Stimulated activated CD8-positive, alpha-beta memory T cell treated with anti-CD3 and anti-CD28 coated beads, Interleukin-4, amount 100 ng/mL, for 4 hours (primary cell): ENCODE measurements at places on chromosomes 3 and 15.

- no peak for DNase-seq
Observed at GRCh38 chr15:66803182-66803729, 101.2 kb downstream of the SMAD6 start.

DNA sequence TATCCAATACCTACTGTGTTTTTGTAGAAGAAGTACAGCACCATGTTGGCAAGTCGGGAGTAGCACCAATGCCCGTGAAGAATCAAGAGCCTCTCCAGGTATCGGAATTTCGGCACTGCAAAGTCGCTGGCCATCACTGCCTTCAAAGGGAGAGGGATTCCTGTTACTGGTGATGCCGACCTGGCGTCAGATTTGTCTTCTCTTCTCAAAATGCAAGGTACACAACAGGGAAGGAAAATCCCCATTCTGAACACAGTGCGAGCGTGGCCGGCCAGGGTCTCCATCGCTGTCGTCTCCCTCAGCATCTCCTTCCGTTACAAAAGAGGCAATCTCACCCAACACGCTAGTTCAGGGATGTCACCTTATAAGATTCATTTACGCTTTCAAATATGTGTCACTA, 175.4 kb downstream of the ATP10A start:
- no peak for DNase-seq

GRCh38 chr15:34890424-34890823, 79.1 kb downstream of the AQR start:
- no peak for DNase-seq

- DNase-seq = no peak
Observed at GRCh38 chr15:72965671-72966070, 86.6 kb upstream of the NEO1 start.

DNA sequence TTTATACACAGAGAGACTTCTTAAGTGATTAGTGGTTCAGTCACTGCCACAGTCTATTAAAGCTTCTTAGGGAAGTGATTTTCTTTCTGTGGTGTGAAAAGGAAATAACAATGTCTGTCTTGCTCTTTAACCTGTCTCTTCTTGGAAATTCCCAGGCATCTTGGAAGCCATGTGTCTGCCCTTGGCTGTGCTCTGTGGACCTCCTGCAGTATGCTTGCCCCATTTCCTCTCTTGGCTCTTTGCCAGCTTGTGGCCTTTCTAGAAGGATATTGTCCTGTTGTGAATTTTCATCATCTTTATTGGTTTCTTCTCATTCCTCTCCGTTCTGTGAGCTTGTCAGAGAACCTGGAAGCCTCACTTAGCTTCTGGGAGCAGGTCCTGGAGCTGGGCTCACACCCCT, 338.4 kb upstream of the C2CD4B start:
- DNase-seq = no peak

GRCh38 chr15:45083223-45083622, 30.7 kb downstream of the DUOX2 start:
- no peak for DNase-seq
